ENCODE measurements at places on chromosomes 6 and 20.

- no peak for DNase-seq
Measured at GRCh38 chr20:15033269-15033668, 695.9 kb upstream of the FLRT3 start.

DNA sequence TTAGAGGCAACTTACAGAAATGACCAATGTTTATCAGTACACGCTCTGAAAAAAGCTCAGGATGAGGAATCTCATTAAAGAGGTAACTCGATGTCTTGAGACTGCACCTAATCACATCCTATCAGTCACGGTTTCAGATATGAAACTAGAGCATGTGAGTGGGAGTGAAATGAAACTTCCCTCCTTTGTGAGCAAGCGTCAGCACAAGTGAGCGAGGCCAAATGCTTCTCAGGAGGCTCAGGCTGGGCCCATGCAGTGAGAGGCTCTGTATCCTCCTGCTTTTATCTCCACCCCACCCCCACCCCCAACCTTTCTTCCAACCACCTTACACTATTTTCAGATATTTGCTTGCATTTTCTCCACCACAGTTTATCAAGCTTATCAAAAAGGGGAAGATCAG is 140.8 kb upstream of the RIMS1 start:
- DNase-seq = no peak

DNA sequence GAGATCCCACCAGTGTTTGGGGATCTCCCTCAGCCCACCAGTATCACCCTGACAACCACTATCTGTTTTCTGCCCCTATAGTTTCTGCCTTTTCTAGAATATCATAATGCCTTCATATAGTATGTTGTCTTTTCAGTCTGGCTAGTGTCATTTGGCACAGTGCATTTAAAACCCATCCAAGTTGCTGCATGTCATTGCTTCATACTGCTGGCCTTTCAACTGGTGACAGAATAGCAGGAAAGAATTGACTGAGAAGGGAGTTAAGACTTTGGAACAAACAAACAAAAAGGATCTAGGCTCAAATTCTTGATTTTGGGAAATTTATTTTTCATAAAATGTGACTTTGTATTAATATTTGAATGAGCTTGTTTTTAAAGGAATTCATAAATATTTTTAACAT is 4.5 kb downstream of the LMBRD1 start:
- DNase-seq = no peak

- DNase-seq = no peak
Measured at GRCh38 chr20:59987135-59987534, 28.9 kb downstream of the CDH26 start.

DNA sequence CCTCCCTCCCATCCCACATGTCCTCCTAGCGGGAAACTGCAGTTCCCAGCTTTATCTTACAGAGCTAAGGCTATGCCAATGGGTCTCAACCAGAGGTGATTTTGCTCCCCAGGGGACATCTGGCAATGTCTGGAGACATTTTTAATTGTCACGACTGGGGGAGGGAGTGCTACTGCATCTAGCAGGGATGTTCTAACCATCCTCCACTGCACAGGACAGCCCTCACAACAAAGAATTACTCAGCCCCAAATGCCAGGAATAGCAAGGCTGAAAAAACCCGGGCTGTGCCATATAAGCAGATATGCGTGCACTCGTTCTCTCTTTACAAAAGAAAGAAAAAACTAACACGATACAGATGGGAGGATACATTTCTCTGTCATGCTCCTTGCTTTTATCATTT is 8.5 kb downstream of the MRPS18A start:
- no peak for DNase-seq

GRCh38 chr20:22412977-22413868 is 171.1 kb downstream of the FOXA2 start:
- no peak for DNase-seq

Measured in small intestine (tissue), 16 donors.